ENCODE measurements at places on chromosomes 12 and 14.
A peak's percentile ranks its signal among the peaks of the same experiment; 100 is the strongest.

GRCh38 chr12:89140602-89141238 is 211.6 kb downstream of the DUSP6 start:
- no peak for DNase-seq

- peak; percentile 54 for DNase-seq
Measured at GRCh38 chr14:28754209-28754985, 12.2 kb upstream of the FOXG1 start.

DNA sequence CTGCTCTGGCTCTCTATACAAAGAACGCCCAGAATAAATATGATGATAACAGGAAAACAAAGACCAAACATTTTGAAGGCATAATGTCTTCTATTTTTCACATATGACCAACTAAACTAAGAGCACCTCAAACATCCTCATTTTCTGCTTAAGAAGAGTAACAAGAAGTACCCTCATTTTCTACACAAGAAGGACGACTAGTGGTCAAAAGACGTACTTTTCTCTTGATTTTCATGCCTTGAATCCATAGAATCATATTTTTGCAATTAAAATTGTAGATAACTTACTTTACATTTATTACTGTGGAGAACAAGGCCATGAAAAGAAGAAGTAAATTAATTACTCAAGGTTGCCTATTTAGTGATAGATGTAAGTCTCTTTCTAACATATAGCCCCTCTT is 358.6 kb downstream of the DUSP6 start:
- peak; percentile 75 for DNase-seq

- no peak for DNase-seq
Measured at GRCh38 chr12:14393751-14394150, 28.3 kb downstream of the ATF7IP start.

Measured in common myeloid progenitor, CD34-positive (primary cell).